ENCODE measurements at places on chromosomes 3 and 15.

GRCh38 chr15:38699633-38700230, 135.1 kb upstream of the RASGRP1 start:
- DNase-seq = peak; percentile 39

DNA sequence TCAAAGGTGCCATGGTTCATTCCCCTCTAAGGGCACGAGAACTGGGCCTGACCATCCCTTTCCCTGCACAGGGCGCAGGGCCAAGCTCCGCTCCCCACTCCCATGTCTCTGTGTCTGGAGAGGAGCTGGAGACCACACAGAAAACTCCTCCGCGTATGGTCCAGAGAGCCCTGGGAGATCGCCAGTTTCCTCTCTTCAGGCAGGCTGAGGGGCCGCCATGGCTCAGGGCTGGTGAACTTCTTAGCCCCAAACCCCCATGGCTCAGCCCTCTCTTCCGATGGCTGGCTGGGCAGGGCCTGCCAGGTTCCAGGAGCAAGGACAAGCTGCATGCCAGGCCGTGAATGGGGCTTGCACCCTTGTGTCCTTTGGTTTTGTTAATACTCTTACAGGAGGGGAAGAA, 52.9 kb downstream of the EXOG start:
- no peak for DNase-seq

DNA sequence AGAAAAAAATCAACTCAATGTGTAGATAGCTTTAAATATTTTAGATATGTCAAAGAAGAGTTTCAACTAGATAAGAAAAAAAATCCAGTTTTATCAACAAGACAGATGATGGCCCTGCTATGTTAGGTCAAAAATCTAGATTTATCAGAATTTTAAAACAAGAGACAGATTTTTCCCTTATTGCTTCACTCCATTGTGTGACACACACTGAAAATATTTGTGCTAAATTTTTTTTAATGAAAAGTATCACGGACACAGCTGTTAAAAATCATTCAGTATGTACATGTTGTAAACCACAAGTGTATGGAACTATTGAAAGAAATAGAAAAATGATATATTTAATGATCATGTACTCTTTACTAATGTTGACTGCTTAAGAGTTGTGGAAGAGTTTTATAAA, 43.6 kb downstream of the FOXB1 start:
- no peak for DNase-seq

DNA sequence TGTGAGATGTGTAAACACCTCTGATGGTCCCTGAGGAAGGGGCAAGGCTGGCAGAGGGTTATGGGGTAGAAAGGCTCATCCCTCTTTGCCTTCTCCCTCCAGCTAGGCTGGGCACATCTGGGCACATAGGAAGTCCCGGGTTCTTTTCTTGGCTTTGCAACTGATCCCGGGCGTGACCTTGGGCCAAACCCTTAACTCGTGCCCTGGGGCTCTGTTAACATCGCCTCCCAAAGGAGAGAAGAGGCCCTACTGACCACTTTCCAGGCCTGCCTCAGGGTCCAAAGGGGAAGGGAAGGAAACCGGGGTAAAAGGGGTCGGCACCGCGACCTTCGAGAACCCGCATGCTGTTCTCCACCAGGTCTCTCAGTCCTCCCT, 549 bp downstream of the C3orf18 start:
- DNase-seq = no peak

DNA sequence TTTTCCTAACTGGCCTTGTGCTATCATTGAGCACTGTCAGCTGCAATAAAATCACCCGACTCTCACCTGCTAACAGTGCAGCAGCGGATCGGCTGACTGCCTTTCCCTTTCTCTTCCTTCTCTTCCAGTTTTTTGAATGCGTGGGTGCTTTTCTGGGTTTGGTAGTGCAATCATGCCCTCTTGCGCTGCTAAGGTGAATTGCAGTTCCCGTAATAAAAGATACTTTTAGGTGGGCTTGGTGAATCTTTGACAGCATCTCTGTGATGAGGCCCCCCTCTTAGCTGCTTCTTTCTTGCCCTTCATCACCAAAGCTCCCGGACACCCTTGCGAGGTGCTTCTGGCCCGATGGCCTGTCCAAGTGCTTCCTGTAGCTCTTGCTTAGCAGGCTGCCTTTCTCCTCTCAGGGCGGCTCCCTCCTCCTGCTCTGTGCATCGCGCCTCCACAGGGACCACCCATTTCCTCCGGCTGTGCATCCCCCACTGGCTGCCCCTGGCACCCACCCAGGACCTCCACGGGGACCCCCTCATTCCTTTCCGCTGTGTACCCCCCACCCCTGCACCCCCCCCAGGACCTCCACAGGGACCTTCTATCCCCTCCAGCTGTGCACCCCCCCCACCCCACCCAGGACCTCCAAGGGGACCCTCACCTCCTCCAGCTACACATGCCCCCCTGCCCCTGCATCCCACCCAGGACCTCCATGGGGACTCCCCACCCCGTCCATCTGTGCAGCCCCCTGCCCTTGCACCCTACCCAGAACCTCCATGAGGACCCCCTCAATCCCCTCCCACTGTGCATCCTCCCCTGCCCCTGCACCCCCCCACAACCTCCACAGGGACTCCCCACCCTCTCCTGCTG, 50.8 kb upstream of the RPL32 start:
- DNase-seq = peak; percentile 48

GRCh38 chr15:97961067-97961954, 808 bp downstream of the ARRDC4 start:
- DNase-seq = no peak

GRCh38 chr15:36886191-36886590, 214.2 kb downstream of the MEIS2 start:
- no peak for DNase-seq

- no peak for DNase-seq
These were observed 11.1 kb upstream of the MCF2L2 start for GRCh38 chr3:183439515-183439914.

- no peak for DNase-seq
These were observed 53.6 kb upstream of the MYO5C start for GRCh38 chr15:52349052-52349700.
